ENCODE measurements at places on chromosomes 1 and 21.
A peak's percentile ranks its signal among the peaks of the same experiment; 100 is the strongest.

GRCh38 chr1:23594927-23595353 is 35.6 kb upstream of the ID3 start:
- H3K36me3 ChIP-seq, result peaks cover 2% of the 10 kb centered on the region
- DNase-seq, result no peak

DNA sequence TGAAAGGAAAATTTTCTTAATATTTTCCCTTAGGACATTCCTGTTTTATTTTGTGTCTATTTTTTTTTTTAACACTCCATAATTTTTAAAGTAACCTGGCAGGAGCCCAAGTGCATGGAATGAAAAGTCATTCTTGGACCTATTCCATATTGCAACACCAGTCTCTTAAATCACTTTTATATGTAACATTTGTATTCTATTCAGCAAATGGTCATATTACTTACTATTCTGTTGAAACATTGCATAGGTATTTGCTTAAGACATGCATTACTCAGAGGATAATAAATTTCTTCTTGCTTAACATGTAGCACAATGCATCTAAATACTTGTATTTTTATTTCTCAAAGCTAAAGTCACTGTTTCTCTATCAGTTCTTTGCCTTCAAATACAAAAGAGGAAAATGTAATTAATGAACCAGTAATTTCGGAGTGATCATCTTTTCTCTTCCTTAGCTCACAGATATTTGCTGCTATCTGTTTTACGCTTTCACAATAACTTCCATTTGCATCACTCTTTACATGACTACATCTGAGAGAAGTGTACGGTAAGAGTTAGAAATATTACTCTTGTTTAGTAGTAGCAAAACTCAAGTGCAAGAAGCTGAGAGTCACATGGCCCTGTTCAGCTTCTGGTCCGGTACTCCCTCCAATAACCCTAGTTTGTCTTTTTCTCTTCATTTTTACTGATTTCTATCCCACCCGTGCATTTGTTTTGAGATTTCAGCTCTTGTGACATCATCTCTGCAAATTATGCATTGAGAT is 394.8 kb downstream of the USP25 start:
- H3K27ac ChIP-seq, result no peak overlapping the region
- no peak overlapping the region for H3K4me3 ChIP-seq
- no peaks in the 10 kb centered on the region for H3K4me1 ChIP-seq

GRCh38 chr1:205664399-205665017 is 15.8 kb downstream of the SLC45A3 start:
- H3K36me3 ChIP-seq, result no peaks in the 10 kb centered on the region
- H3K27me3 ChIP-seq, result peaks cover 65% of the 10 kb centered on the region

DNA sequence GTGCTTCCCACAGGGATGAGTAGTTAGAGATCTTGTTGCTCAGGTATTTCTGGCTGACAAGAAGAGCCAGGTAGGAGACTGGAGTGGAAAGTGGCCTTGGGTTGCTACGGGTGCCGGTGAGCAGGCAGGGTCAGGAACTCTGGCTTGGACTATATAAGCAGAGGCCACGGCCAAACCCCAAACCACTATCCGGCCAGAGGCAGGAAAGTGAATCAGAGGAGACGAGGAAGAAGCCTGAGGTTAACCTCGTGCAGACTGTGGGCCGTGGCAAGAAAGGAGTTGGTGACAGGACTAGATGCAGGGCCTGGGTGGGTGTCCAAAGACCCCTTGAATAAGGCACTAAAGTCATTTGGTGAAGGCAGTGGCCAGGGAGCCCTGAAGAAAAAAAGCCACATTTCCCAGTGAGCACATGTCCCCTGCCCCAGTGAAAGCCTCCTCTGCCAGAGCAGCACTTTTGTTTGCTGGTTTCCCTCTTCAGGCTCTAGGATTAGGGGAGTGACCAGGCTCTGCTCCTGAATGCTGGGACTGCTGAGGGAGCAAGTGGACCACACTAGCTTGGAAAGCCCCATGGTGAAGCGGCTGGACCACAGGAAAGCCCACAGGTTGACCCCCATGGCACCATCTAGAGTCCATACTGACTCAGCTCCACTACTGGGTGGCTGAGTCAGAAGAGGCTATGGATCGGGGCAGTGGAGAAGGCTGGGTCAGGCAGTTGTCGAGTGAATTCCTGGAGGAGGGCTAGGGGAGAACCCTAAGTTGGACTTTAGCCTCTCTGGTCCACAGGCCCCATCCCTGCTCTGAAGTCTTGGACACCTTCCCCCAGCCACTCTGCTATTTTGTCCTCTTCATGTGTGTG is 23.4 kb downstream of the CSF1 start:
- H3K36me3 ChIP-seq, result peaks cover 5% of the 10 kb centered on the region
- peaks cover 33% of the 10 kb centered on the region for H3K27me3 ChIP-seq
- DNase-seq, result no peak
- no peak overlapping the region for H3K27ac ChIP-seq
- peaks cover 8% of the 10 kb centered on the region for H3K4me1 ChIP-seq
- H3K4me3 ChIP-seq, result no peak overlapping the region

DNA sequence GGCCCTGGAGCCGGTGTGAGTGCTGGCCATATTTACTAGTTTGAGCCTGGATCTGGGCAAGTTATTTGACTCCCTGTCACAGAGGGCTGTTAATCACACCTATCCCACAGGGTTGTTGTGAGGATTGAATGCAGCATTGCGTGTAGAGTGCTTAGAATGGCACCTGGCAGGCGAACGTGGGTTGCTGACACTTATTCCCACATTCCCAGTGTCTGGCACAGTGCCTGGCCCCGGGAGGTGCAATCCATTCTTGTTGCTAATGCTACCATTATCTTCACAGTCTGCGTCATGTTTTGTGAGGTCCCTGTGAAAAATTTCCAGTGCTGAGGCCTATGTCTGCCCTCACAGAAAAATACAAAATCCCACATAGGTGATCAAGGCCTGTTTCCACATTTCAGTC is 66.1 kb downstream of the CD2 start:
- H3K4me1 ChIP-seq, result peaks cover 54% of the 10 kb centered on the region
- H3K27ac ChIP-seq, result peak overlapping the region; percentile 42
- H3K4me3 ChIP-seq, result no peak overlapping the region
- no peaks in the 10 kb centered on the region for H3K27me3 ChIP-seq
- DNase-seq, result no peak

DNA sequence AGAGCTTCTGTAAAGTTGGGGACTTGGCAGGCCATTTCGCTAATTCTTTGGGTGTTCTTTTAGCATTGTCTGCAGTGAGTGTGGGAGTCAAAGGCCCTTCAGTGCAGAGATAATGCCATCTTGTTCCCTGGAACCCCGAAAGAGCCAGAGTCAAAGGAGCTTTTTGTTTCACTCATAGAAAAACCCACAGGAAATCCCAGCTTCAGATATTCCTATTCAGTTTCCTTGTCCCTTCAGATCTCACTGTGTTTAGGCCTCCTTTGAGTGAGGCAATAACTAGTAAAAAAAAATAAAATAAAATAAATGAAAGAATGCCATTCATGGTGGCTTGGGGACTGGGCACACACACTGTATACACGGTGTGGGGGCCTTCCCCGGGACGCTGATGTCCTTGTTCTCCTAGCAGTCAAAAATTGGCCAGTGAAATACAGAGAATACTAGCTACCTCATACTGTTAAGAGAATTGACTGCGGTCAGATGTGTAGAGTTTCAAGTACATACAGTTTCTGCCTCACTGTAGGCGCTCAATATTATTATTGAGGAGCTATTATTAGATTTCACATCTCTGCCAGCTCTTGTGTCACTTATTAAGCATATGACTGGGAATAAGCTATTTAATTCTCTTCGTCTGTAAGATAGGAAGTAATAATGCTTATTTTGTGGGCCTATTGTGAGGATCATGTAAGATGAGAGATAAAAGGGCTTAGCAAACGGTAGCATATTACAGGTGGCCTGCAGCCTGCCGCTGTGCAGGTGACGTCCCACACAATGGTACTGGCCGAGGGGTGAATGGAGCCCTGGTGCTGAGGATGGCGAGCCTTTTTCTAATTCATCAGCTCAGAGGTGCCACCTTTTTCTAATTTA is 16.7 kb downstream of the DISC1 start:
- H3K4me1 ChIP-seq, result no peaks in the 10 kb centered on the region
- DNase-seq, result no peak
- H3K27me3 ChIP-seq, result no peaks in the 10 kb centered on the region

DNA sequence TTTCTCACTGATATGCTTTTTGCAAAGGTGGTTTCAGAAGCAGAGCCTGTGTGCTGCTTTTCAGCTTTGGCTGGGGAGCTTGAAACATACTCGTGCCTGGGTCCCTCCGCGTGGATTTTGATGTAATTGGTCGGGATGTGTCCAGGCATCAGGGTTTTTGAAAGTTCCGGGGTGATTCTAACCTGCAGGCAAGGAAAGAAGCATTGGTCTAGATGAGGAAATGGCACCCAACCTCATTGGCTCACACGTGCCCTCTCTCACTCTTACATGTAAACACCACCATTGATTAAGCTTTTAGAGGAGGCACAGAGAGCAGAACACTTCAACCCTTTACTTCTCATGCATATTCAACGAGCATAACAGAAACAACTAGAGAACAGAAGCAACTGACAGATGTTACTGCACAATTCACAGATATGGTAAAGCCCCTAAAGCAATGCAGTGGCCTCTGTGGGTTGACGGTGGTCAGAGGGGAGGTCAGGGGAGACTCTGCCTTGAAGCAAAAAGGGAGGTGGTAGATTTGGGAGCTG is 112.1 kb downstream of the TLR5 start:
- H3K27ac ChIP-seq, result no peak overlapping the region
- no peaks in the 10 kb centered on the region for H3K27me3 ChIP-seq
- no peaks in the 10 kb centered on the region for H3K36me3 ChIP-seq
- DNase-seq, result no peak
- peaks cover 2% of the 10 kb centered on the region for H3K4me1 ChIP-seq

DNA sequence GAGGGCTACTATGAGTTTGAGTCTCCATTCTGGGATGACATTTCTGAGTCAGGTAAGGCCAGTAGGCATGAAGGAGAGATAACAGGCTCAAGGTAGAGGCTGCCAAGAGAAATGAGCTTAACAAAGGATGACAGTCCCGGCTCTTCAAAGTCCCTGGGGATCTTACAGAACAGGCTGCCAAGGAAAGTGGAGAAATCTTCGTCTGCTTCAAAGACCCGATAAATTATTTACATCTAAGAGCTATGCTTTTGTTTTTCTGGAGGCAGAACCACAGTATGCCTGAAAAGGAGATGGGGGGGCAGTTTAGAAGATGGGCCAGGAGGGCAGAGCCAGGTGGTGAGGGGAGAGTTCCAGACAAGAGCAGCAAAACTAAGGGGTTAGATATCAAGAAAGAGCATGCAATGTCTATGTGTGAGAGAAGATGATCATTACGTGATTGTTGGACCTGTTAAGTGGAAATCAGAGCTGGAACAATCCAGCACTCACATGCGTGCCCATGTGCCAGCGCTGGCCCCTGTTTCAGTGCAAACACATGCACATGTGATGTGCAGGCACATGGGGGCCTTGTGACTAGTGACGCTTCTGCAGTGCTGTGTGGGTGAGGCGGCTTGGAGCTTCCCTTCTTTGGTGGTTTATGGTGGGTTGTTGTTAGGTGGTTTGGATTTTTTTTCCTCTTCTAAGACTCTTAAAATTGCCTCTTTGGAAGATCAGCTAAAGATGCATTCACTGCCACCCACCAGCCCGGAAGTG is 25.7 kb downstream of the CAMK1G start:
- H3K27ac ChIP-seq, result no peak overlapping the region
- peaks cover 4% of the 10 kb centered on the region for H3K27me3 ChIP-seq
- DNase-seq, result no peak
- H3K4me1 ChIP-seq, result peaks cover 30% of the 10 kb centered on the region

- no peaks in the 10 kb centered on the region for H3K36me3 ChIP-seq
- no peaks in the 10 kb centered on the region for H3K4me1 ChIP-seq
- H3K27me3 ChIP-seq, result peaks cover 16% of the 10 kb centered on the region
- no peak overlapping the region for H3K4me3 ChIP-seq
- no peak for DNase-seq
Measured at GRCh38 chr21:14353726-14354125, 29.2 kb downstream of the HSPA13 start.

GRCh38 chr1:53182111-53182593 is 14.5 kb upstream of the CPT2 start:
- H3K4me3 ChIP-seq, result no peak overlapping the region
- DNase-seq, result peak; percentile 89
- H3K27ac ChIP-seq, result no peak overlapping the region
- no peaks in the 10 kb centered on the region for H3K4me1 ChIP-seq
- H3K27me3 ChIP-seq, result peaks cover 30% of the 10 kb centered on the region

GRCh38 chr1:228090613-228091081 is 8.1 kb downstream of the ARF1 start:
- H3K4me3 ChIP-seq, result no peak overlapping the region
- H3K36me3 ChIP-seq, result peaks cover 77% of the 10 kb centered on the region
- no peak overlapping the region for H3K27ac ChIP-seq
- no peaks in the 10 kb centered on the region for H3K27me3 ChIP-seq
- DNase-seq, result peak; percentile 11
- peaks cover 65% of the 10 kb centered on the region for H3K4me1 ChIP-seq

DNA sequence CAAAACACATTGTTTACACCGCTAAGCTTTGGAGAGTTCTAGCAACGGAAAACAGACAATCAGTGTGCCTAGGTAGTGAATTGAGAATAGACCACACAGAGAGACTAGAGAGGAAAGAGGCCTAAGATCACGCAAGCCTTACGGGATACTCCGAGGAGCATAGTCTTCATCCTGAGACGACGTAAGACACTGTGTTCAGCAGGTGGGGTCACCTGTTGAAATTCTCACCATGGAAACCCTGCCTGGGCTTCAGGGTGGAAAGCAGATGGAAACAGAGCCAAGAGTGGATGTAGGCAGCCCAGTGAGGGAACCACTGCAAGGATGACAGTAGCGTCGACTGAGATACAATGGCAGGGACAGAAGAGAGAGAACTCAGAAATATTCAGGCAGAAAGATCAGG is 40.2 kb downstream of the COA6 start:
- H3K27ac ChIP-seq, result no peak overlapping the region
- peaks cover 20% of the 10 kb centered on the region for H3K36me3 ChIP-seq
- H3K4me1 ChIP-seq, result peaks cover 14% of the 10 kb centered on the region
- H3K27me3 ChIP-seq, result no peaks in the 10 kb centered on the region
- no peak for DNase-seq
- no peak overlapping the region for H3K4me3 ChIP-seq

DNA sequence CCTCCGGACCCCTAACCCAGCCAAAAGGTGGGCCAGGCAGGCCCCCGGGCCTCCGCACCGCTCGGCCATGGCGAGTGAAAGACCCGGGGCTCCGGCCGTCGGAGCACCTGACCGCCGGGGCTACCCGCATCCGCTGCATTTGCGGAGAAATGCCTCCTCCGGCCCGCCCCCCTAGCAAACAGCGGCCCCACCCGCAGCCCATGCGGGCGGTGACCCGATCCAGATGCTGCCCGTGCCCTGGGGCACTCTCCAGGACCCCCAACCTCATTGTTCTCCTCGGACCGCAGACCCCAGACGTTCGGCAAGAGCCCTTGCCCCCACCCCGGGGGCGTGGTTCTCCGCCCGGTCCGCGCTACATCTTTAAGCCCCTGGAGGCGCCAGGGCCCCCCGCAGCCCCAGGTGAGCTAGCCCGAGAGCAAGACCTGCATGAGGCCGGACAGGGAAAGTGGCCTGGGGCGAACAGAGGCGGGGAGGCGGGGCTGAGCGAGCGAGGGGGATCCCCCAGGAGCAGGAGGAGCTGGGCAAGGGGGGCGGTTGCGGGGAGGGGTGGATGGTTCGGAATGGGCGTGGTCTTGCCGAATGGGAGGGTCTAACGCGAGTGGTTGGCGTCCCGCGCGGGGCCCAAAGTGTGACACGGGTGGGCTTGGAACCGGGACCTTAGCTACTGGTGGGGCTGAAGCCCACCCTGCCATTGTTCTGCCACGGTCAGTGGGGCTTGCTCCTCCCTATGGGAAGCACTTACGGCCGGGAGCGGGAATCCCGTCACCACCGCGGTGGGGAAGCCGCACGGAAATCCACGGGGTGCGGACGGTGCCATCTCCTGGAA is 6.3 kb upstream of the CRYBG2 start:
- peaks cover 72% of the 10 kb centered on the region for H3K27me3 ChIP-seq
- peak overlapping the region; percentile 8 for H3K4me3 ChIP-seq
- H3K36me3 ChIP-seq, result no peaks in the 10 kb centered on the region
- no peak overlapping the region for H3K27ac ChIP-seq
- peak; percentile 71 for DNase-seq
- peaks cover 63% of the 10 kb centered on the region for H3K4me1 ChIP-seq

Measured in activated naive CD4-positive, alpha-beta T cell treated with anti-CD3 and anti-CD28 coated beads, Interleukin-2, amount 10 ng/mL, durations not matched to agents 7 days and 5 days (primary cell).